Activated CD4-positive, alpha-beta T cell treated with anti-CD3 and anti-CD28 coated beads, Interleukin-2, amount 50 U/mL, for 16 hours (primary cell): ENCODE measurements at places on chromosomes 16 and 17.

- DNase-seq = no peak
Observed at GRCh38 chr17:5815396-5815795, 231.1 kb upstream of the NLRP1 start.

DNA sequence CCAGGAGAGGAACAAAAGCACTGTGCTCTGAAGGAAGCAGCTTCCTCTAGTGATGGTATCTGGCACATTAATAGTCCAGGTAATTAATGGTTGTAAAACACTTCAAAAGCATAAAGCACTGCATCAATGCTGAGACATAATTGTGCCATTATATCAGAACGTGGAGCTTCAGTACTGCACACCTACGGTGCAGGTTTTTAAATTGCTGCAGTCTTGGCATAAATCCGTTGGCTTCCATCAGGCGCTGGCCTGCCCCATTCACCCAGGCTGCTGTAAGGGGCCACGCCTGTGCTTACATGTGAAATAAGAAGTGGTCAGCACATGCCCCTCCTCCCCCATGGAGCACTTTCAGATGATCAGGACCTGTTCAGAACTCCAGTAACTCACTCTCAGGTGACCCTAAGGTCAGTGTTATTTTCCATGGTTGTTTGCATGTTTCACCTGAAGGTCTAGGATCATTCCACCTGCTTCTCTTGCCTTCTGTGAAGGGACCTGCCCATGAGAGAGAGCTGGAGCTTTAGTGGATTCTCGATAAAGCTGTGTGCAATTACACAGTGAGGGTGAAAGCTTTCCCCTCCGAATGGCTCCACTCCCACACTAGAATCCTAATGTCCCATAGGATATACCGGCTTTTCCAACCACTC, 345.3 kb downstream of the CA10 start:
- DNase-seq = no peak

DNA sequence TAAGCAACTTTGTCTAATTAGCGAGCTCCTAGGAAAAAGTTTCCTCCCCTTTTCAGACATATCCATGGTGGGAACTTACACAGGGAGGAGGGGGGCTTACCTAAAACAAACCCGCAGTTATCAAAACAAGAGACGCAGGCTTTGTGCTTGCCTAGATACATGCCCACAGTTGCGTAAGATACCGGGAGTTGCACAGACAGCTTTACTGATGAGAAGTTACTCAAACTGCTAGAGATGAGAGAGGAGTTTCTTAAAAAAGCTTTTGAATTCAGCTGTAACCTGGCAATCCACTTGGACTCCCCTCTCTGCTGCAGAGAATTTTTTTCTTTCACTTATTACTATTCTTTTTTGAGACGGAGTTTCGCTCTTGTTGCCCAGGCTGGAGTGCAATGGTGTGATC, 6.8 kb upstream of the ZP2 start:
- no peak for DNase-seq

DNA sequence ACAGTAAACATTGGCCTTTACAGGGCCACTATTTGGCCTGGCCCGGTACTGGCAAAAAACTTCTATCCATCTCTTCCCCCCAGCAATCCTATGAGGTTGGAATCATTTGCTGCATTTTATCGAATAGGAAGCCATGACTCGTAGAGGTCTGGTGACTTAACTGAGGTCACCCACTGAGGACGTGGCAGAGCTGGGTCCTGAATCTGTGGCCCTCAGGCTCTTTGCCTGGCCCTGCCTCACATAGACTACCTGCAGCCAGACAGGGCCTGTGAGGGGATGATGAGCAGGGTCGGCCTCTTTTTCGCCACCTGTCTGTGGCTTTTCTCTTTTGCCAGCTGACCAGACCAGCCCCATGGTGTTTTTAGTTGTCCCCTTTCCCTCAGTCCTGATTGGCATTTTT, 1.9 kb downstream of the PPP4C start:
- DNase-seq = no peak

DNA sequence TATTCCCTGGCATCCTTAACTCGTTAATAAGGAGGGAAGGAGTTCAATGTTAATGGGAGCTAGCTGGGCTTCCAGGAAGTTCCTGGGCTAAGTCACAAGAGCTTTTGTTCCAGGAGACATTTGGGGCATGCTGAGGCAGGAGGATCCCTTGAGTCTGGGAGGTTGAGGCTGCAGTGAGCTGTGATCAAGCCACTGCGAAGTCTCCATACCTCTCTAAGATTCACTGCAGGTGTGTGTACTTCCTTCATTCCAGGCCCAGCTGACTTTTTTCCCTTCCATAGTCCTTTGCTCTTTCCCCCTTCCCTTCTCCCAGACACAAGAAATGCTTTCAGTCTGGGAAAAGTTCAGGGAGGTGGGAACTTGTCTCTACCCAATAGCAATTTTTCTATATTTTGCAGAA, 489.8 kb downstream of the NPIPA7 start:
- no peak for DNase-seq

DNA sequence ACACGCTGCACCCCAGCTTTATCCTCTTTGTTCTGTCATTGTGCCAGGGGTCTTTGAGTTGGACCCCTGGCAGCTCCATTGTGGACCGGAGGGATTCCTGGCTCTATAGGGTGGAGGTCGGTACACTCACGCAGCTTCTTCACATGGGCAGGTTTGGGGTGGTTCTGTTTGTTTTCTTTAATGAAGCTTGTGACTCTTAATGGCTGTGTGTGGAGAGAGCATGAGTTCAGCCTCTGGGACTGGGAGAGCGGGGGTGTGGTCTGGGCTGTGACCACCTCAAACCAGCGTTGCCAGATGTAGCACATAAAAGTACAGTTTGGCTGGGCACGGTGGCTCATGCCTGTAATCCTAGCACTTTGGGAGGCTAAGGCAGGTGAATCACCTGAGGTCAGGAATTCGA, 21.2 kb upstream of the NAGLU start:
- no peak for DNase-seq

- no peak for DNase-seq
Observed at GRCh38 chr17:77382356-77382911, 241.7 kb downstream of the SEC14L1 start.

GRCh38 chr16:25726430-25727098, 34.8 kb downstream of the HS3ST4 start:
- DNase-seq = no peak

DNA sequence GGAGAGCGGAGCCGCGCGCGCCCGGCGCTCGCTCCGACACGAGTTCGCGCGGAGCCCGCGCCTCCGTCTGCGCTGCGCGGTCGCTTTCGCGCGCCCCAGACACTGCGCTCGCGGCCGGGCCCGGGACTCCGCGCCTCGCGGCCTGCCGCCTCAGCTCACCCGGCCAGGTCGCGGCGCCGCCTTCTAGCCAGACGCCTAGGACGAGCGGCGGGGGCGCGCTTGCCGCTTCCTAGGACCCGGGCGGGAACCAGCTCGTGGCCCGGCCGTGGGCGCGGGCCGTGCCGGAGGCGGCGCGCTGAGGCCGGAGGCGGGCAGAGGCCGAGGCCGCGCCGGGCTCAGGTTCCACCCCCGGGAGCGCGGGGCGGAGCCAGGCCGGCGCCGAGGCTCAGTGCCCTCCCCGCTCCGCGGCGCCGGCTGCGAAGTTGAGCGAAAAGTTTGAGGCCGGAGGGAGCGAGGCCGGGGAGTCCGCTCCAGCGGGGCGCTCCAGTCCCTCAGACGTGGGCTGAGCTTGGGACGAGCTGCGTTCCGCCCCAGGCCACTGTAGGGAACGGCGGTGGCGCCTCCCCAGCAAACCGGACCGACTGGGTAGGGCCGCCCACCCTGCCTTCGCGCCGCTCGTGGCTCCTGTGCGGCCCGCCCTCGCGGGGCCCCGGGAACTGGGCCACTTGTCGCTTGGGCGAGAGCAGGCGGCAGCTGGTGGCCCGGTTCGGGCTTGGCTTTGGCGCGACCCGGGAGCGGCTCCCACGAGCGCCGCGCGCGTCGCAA, at the start of gene SPHK1:
SPHK1 (plus strand) TSS at position 388 of the 765 bp plus-strand sequence. CDS start 1,036 bp downstream, outside the sequence.
- peak; percentile 75 for DNase-seq

- peak; percentile 11 for DNase-seq
Observed at GRCh38 chr17:45906927-45907622, 12.7 kb downstream of the MAPT start.

DNA sequence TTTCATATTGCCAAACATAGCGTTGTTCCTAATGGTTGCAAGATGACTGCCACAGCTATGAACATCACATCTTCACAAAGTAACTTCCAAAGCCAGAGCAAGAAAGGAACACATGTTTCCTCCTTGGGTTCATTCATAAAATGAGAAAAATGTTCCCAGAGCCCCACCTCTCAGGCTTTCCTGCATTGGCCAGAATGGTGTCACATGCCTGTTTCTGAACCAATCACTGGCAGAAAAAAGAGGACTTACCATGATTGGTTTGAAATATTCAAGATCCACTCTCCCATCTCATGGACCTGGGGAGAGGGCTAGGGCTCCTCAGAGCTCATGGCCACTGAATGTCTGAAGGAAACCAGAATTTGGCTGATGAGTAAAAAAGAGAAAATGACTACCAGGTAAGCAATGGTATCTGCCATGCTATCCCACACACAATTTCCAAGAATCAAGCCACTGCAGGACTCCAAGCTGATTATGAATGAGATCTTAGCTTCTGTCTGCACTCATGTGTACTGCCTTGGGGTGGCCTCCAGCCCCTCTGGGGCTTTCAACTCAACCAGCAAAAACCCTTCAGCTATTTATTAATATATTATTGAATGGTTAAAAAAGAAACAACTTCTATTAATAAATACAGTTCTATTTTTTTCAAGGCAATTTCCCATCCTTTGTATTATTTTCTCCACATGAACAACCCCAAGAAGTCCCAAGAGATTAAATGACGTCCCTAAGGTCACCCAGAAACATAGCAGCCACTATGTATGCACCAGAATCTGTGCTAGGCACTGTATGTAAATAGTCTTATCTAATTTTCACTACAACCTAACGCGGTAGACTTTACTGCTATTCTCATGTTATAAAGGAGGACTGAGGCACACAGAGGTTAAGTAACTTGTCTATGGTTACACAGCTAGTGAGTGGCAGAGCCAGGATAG, 61.4 kb upstream of the TMC5 start:
- peak; percentile 10 for DNase-seq

DNA sequence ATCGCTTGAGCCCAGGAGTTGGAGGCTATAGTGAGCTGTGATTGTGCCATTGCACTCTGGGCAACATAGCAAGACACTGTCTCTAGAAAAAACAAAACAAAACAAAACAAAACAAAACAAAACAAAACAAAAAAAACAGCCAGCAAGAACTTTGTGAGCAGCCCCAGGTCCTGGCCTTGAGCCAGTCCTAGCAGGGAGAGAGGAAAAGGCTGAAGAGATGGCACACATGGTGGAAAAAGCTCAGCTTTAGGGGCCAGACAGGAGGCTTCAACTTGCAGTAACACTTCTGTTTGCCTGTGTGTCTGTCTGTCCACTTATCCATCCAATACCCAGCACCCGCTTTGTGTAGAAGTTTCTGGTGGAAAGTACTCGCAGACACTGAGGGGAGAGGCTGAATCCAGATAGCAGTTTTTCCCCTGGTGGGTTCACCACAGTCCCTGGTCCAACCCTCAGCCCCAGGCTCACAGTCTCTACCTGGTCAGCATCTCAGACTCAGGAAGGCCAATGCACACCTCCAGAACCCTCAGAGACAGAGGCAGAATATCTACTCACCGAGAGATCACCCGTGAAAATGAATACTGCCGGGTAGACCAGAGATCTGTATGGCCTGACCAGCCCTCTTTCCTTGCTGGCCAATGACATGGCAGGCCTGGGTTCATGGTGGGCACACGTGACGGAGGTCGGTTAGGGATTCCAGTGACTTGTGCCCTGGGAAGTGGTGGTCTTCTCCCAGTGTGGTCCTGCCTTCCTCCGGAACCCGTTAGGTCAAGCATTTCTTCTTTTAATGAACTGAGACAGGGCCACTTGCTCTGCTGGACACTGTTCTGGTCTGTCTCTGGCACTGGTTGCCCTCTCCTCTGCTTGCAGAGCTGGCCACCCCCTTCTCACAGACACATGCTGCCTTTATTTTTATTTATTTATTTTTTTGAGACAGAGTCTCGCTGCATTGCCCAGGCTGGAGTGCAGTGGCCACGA, 79.5 kb upstream of the DNAJA2 start:
- no peak for DNase-seq

DNA sequence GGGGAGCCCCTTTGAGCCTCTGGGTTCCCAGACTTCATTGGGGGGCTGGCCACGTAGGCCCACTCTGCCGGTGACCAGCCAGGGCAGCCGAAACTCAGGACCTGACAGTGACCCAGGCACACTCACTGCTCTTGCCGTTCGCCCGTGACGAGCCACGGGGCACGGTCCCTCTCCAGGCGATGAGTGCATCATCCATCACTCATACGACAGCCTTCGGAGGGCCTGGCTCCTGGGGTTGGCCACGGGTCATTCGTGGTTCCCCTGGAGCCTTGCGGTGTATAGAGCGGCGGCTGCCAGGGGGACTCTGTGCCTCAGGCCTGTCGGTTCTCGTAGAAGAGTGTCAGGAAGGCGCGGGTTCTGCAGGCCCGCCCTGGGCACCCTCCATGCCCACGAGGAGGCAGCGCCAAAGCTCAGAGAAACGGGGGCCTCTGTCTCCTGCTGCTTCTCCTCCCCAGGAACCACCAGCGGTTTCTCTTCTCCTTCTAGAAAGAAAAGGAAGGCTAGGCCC, 11.2 kb upstream of the NUDT16L1 start:
- DNase-seq = no peak

DNA sequence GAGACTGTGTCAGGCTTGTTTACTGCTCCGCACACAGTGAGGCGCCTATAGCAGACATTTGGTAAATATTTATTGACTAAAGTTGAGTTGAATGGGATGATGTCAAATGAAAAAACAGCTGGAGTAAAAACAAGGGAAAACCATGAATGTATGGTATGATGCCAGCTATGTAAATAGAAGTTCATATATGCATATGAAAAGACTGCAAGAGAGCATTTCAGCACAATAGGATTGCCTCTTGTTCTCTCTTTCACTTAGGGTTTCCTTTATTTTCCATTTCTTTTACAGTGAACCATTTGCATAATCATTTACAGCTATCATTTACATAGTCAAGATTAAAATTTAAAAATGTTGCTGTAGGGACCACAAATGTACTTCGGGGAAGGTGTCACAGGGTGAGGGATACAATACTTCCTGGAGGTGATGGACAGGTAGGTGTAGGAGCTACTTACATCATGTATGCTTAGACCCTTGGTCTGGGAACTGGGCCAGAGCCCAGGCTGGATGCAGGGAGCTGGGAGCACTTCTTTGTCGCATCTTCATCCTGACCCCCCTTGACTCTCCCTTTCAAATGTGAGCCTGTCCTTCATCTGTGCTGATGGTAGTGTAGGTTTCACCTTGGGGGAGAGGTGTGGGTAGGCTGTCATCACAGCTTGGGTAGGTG, 113.3 kb downstream of the UTP18 start:
- no peak for DNase-seq

- DNase-seq = no peak
Observed at GRCh38 chr17:20087538-20088250, 78.5 kb downstream of the SPECC1 start.

- DNase-seq = peak; percentile 60
Observed at GRCh38 chr16:49441366-49441780, 67.8 kb downstream of the C16orf78 start.
